ENCODE measurements at places on chromosomes 7 and 10.
A peak's percentile ranks its signal among the peaks of the same experiment; 100 is the strongest.

- peak; percentile 79 for DNase-seq
Measured at GRCh38 chr10:133318494-133319127, 9.9 kb downstream of the ZNF511 start.

- DNase-seq = no peak
Measured at GRCh38 chr7:88772776-88773175, 13.3 kb downstream of the ZNF804B start.

GRCh38 chr10:58439632-58440364 lies 54.6 kb downstream of the TFAM start:
- DNase-seq = no peak

- no peak for DNase-seq
Measured at GRCh38 chr10:65346466-65346865, 1579.4 kb upstream of the LRRTM3 start.

- no peak for DNase-seq
Measured at GRCh38 chr10:132175907-132176581, 10.7 kb upstream of the DPYSL4 start.

- DNase-seq = peak; percentile 39
Measured at GRCh38 chr7:2452074-2452507, 24.1 kb downstream of the GRIFIN start.

DNA sequence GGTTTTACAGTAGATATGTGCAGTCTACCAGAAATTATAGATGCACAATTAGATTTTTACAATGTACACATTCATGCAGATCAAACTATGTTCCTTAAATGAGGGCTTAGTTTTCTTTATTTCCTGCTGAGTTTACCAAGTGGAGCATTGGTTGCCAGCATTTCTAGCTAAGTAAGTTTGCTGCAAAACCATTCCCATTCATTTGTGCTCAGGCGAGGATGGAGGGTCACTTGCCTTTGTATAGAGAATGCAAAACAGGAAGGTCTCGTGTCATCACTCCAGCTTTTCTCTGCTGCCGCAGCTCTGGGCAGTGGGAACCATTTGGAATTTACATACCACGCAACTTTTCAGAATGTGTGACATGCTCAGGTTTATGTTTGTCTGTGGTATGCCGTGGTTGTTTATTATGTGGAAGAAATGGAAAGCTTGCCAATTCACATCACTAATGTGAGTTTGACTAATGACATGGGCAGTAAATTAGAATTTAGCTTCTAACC lies 198.6 kb downstream of the TRIL start:
- no peak for DNase-seq

DNA sequence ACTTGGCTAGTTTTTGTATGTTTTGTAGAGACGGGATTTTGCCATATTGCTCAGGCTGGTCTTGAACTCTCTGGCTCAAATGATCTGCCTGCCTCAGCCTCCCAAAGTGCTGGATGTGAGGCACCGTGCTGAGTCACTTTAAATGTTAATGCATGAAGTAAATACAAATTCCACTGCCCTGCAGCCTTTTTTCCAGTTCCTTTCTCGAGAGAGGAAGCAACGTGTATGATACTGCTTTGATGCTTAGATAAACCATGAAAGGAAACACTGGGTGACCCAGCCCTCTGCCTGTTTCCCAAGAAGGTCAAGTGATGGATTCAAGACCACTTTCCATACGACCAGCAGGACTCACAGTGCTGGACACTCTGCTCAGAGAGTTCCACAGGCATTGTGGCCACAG lies 11.3 kb upstream of the MRPS24 start:
- no peak for DNase-seq

- no peak for DNase-seq
Measured at GRCh38 chr7:95545673-95546072, 50.6 kb downstream of the PDK4 start.

- DNase-seq = no peak
Measured at GRCh38 chr10:37436357-37436756, 311.0 kb downstream of the ANKRD30A start.

DNA sequence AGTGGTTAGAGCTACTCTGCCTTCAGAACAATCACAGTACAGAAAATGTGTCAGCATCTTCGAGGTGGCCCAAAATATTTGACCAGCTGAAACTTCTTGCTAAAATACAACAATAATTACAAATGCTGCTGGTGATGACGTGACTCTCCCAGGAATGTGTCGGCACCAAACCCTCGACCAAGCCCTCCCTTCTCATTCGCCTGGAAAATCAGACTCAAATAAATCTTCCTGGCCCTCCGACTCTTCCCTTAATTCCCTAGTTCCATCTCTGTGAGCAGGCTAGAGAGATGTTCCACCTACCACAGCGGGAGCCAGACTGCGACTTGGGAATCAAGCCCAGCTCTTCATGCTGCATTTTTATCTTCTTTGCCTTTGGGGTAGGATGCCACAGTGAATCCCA lies 4.1 kb downstream of the PRSS2 start:
- no peak for DNase-seq

DNA sequence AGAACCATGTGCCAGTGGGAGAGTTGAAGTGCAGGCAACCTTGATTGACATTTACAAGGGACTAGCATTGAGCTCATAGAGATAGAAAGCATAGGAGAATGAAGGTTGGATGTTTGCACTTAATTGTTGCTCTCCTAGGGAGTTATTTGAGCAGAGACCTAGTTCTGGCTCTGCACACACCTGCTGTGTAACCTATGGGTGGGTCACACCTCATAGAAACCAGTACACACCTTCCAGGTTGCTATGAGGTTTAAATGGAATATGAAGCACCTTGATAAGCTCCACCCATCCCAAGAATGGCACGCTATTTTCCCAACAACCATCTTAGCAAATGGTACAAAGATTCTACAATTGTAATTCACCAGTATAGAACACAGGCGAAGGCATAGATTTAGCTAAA lies 86.2 kb upstream of the AOAH start:
- DNase-seq = no peak

DNA sequence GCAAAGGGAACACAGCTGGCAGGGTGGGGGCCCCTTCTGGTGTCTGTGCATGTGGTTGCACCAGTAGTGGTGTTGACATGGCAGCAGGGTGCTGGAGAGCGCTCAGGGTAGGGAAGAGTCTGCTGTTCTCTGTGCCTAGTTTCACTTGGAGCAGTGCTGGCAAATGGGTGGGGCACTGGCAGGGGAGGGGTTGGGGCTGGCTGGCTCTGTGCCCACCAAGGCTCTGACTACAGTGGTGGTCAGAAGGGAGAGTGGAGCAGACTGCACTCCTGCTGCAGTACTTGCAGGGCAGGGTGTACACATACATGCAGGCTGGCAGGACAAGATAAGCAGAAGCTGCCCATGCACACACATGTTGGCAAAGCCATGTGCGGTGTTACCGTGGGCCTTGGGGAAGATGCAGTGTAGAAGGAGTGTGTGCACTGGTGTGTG lies 18.2 kb downstream of the FAM25A start:
- no peak for DNase-seq

GRCh38 chr10:66521506-66521905 lies 404.3 kb upstream of the LRRTM3 start:
- DNase-seq = no peak

DNA sequence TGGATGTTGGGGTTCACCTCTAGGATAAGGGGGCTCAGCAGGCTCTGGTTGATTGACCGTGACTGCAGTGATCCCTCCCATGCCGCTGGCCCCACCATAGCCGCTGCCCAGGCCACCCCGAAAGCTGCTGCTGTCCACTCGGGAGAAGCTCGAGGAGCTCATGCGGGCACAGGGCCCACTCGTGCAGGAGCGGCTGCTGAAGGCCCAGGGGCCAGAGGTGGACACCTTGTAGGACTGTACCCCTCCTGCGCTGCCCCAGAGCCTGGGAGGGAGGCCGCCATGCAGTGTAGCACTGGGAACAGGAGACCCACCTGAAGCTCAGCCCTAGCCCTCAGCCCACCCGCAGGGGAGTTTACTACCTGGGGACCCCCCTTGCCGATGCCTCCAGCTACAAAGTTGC lies 70.0 kb downstream of the CHRM2 start:
- DNase-seq = no peak

DNA sequence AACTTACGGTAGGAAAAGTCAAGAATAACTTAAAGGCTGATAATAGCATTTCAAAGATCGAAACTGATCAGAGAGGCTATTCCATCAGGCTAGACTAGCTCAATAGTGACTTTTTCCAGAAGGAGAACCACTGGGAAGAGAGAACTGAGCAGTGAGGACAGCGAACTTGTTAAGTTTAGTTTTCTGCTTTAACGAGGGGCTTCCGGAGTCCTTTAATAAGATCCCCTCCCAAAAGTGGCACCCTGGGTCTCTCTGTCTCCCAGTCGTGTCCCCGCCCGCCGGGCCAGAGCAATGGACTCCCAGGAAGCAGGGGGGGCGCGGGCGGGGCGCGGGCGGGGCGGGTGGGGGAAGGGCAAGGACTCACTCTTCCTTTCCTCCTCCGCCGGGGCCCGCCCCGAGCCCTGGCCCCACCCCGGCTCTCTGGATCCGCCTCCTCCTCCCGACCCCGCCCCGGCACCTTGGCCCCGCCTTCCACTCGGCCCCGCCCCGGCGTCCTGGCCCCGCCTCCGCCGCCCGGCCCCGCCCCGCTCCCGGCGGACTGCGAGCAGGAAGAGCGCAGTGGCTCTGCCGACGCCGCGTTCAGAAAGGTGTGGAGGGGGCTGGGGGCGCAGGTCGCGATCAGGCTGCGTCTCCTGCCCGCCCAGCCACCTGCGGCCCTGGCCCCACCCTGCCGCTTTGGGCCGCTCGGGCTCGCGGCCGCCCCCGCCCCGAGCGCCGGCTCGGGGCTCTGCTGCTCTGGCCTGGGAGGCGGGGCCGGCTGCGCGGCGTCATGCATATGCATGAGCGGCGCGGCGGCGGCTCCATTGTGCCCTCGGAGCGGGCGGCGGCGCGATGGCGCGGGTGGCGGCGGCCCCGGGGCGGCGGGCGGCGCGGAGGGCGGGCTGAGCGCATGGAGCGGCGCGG lies at the start of gene ZMIZ2:
Gene ZMIZ2, plus strand, starts transcription at position 803 of the 903 bp plus-strand sequence. CDS start 7,403 bp downstream, outside the sequence.
- DNase-seq = peak; percentile 99

Measured in D341Med (cell line).